Smooth muscle cell of trachea (primary cell): ENCODE measurements at places on chromosomes 12 and 14. TPM values are rescaled to one million over a fixed set of nuclear protein-coding genes. Genes with fewer than 3 reads are reported as not detected.

GAS2L3 gene
- 15.5 and 44.1 TPM in 2 replicates for total RNA-seq

WNT1 gene
- not detected in 2 replicates for total RNA-seq

CLEC1B gene
- not detected in 2 replicates for total RNA-seq

KCNA5 gene
- not detected in 2 replicates for total RNA-seq

CIROP gene
- total RNA-seq: 1.7 TPM in 2 replicates

PRPH gene
- 0.66 and 2.6 TPM in 2 replicates for total RNA-seq

ACOT4 gene
- total RNA-seq: 0.15 and 0.99 TPM in 2 replicates

FAM90A1 gene
- total RNA-seq: 0.33 TPM in 1 of 2 replicates, not detected in the other

AICDA gene
- total RNA-seq: not detected in 2 replicates

TSHR gene
- 0.33 TPM in 1 of 2 replicates, not detected in the other for total RNA-seq

VPS33A gene
- total RNA-seq: 24.8 and 26.8 TPM in 2 replicates

TMEM30B gene
- 6.3 and 6.4 TPM in 2 replicates for total RNA-seq

GZMB gene
- not detected in 2 replicates for total RNA-seq

NRXN3 gene
- under 0.01 and 0.33 TPM in 2 replicates for total RNA-seq

HSPB8 gene
- 9.0 and 26.8 TPM in 2 replicates for total RNA-seq

RHEBL1 gene
- total RNA-seq: 0.15 TPM in 1 of 2 replicates, not detected in the other

PZP gene
- not detected in 2 replicates for total RNA-seq

TCP11L2 gene
- total RNA-seq: 43.6 and 47.3 TPM in 2 replicates

SIX1 gene
- total RNA-seq: 14.5 and 15.9 TPM in 2 replicates

MIP gene
- total RNA-seq: not detected in 2 replicates

TAPBPL gene
- total RNA-seq: 17.4 and 17.7 TPM in 2 replicates

SIRT4 gene
- total RNA-seq: 1.8 and 1.9 TPM in 2 replicates

BICDL1 gene
- under 0.01 TPM in 1 of 2 replicates, not detected in the other for total RNA-seq

GOLGA5 gene
- total RNA-seq: 52.8 and 56.7 TPM in 2 replicates

NTS gene
- total RNA-seq: 0.50 and 1.2 TPM in 2 replicates

DENND5B gene
- total RNA-seq: 10.2 and 11.9 TPM in 2 replicates

ACSM4 gene
- not detected in 2 replicates for total RNA-seq

P2RX2 gene
- not detected in 2 replicates for total RNA-seq

EGLN3 gene
- 0.29 and 0.83 TPM in 2 replicates for total RNA-seq

ATL1 gene
- 10.3 and 13.8 TPM in 2 replicates for total RNA-seq
